ENCODE measurements at places on chromosomes 2 and 18. TPM values are rescaled to one million over a fixed set of nuclear protein-coding genes. Genes with fewer than 3 reads are reported as not detected.

DNA sequence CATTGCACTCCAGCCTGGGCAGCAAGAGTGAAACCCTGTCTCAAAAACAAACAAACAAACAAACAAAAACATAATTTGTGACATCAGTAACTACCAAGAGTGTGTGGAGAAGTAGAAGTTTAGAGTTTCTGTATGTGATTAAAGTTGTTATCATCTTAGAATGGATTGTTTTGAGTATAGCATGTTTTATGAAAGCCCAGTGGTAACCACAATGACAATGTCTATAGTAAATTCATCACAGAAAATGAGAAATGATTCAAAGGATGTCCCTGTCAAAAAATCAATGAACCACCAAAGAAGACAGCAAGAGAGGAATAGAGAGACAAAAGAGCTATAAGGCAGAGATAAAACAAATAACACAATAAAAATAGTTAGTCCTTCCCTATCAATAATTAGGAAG, 1299.2 kb downstream of the CNTNAP5 start:
- DNase-seq: no peak

- peak; percentile 72 for DNase-seq
Measured at GRCh38 chr2:240983361-240983995, 14.9 kb upstream of the SNED1 start.

Gene NAT8
- total RNA-seq: not detected

Gene XDH
- not detected for total RNA-seq

DNA sequence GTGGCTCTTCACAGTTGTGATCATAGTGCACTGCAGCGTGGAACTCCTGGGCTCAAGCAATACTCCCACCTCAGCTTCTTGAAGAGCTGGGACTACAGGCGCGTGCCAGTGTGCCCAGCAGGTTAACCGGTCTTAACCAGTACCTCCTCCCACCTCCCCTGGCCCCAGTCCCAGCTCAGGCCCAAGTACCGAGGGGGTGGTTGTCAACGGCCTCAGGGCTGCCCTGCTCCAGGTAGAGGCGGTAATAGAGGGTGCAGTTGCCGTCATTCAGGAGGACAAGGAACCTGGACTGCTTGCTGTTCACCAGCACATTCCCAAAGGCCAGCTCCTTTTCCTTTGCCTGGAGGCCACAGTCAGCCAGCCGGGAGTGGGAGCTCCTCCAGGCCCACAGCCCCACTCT, 19.7 kb downstream of the CFAP65 start:
- no peak for DNase-seq

Gene POTEJ
- total RNA-seq: not detected

Gene SMPD4
- total RNA-seq: 67.3 TPM

DNA sequence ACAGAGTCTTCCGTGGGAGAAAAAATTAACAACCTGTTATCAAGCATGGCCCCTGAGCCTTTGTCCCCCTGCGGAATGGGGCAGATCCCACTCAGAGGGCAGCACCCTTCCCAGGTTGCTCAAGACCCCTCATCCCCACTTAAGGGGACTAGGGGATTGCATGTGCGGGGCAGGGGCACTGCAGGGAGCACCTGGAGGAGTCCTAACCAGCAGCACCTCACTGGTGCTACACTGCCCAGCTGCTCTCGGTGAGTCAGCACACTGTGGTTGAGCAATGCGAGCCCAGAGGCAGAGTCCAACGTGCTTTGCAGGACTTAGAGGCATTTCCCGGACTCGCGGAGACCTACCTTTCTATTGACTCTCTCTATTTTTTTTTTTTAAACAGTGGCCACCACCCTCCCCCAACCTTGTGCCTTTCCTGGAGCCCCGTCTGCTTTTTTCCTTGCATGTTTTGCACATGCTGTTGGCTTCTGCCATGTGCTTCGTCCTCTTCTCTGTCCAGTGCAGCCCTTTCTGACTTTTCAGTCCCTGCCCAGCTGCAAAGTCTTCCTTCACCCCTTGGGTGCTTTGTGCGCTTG, 74.0 kb downstream of the IL1R2 start:
- no peak for DNase-seq

GRCh38 chr2:70574618-70575017, 21.0 kb upstream of the TGFA start:
- DNase-seq: no peak

DNA sequence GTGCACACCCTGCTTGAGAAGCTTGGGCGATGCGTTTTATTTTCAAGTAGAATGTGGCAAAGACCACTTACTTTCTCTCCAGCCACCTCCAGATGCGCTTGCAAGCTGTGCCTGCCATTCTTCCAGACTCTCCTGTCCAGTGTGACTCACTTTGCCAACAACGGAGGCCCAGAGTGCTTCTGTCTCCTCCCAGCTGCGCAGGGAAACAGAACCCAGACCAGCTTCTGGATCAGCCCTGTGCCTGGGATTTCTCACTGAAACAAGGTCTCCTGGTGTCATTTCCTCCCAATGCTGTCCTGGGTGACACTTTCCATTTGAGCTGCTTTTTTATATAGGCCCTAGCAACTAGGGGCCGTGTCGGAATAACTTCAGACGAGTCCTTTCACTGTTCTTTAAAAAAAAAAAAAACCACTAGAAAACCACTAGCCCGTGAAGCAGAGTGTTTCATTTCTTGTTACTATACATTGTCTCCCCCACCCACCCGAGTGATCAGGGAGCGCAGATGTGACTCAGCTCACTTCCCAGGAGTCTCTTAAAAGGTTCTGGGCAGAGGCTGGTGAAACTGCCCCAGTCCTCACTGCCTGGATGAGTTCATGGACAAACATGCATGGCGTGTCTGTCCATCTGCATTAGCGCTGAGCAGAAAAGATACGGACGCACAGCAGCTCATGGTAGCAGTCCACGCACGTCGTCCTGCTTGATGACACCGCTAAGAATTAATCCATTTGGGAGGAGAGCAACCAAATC, 25.3 kb upstream of the RPL31 start:
- DNase-seq: no peak

GRCh38 chr2:1662606-1663180, 81.6 kb downstream of the PXDN start:
- DNase-seq: no peak

DNA sequence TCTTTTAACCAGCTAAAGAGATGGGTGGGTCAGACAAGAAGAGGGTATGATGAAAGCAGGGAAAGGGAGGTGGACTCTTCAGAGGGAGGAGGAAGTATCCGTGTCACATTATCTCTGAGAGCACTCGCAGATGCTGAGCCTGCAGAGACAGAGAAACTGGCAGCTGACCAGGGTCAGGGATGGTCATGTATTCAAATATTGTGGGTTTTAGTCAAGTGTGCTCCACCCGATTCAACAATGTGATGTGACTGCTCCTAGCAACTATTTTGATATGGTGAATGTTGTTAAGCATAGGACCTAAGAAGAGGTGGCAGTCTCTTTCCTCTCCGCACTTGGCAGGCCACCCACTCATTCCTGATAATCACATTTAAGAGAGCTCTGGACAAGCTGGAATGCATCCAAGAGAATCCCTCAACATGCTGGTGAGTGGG, 1.3 kb upstream of the CLIP4 start:
- no peak for DNase-seq

Gene RND3
- not detected for total RNA-seq

Gene ERMN
- 3.6 TPM for total RNA-seq

DNA sequence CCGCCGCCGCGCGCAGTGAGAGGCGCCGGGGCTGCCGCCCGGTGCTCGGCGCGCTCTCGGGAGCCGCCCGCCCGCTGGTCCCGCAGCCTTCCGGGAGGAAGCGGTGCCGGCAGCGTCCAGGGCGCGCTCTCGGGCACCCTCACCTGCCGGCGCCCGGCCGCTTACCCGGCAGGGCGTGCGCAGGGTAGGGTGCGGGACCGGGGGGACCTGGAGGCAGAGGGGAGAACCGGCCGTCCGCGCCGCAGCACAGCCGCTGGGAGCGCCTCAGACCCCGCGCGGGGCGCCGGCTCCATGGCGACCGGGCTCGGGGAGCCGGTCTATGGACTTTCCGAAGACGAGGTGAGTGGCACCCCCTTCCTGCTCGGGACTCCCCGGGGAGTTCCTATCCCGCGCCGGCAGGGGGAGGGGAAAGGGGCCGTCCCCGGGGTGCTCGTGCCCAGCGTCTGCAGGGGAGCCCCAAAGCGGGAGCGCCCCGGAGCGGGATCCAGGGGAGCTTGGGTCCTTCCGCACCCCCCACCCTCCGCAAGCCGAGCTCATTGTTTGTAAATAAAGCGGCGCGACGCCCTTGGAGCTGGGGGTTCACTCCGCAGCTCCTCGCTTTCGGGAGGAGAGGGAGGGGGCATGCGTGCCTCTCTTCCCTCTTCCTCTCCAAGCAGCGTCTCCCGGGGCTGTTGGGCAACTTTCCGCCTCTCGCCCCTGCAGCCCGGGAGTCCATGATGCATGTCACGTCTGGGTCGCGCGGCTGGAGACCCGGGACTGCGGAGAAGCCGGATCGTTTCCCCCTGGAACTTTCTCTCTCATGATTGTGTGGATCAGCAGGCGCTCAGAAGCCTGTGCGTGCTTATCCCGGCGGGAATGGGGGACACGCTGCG, 580 bp downstream of the NEDD4L start:
- DNase-seq: peak; percentile 71

DNA sequence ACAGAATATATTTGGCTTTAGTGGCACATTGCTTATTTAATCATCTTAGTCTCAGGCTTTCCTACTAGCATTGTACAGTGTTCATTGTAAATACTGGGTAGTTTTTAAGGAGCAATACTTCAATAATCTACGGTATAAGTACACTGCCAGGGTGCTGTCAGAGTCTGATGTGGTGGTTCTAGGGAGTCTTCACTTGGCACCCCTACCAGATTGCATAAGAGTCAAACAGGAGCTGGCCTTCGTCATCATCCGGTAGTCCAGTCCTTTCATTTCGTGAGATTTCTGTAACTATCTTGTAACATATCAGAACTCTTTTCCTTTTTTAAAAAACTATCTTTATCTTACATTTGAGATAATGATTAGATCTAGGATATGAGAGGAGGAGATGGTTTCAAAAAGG, 91.1 kb downstream of the ZNF532 start:
- no peak for DNase-seq

DNA sequence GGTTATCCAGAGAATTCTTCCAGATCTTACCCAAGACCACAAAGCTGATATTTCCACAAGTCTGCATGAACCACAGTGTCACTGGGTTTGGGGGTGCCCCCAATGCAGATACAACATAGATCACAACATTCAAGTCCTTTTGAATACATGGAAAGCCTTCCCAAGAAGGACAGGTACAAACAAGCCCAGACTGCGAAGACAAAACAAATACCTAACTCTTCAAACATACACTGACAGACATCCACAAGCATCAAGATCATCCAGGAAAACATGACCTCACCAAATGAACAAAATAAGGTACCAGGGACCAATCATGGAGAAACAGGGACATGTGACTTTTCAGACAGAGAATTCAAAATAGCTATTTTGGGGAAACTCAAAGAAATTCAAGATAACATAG, 93.1 kb downstream of the MDH1 start:
- DNase-seq: no peak

DNA sequence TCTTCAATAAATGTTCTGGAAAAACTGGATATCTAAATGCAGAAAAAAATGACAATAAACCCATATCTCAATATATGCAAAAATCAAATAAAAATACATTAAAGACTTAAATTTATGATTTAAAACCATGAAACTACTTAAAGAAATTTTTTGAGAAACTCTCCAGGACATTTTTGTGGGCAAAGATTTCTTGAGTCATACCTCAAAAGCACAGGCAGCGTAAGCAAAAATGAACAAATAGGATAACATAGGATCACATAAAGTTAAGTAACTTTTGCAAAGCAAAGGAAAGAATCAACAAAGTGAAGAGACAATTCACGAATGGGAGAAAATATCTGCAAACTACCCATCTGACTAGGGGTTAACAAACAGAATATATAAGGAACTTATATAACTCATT, 1545.5 kb downstream of the SUCLG1 start:
- DNase-seq: no peak

DNA sequence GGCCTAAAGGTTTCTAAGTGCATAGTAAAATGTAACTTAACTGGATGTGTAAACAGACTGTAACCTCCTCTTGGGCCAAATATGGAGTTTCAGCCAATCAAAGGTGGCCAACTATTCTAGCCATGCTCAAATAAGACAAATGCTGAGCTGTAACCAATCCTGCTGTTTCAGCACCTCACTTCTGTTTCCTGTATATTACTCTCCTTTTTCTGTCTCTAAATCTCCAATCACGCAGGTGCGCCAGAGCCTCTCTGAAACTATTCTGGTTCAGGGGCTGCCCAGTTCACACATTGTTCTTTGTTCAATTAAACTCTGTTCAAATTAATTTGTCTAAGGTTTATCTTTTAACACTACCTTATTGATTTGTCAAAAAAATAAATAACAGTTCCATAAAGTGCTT, 532.7 kb upstream of the DCC start:
- DNase-seq: no peak

Gene ALPP
- total RNA-seq: not detected

All from activated naive CD8-positive, alpha-beta T cell treated with anti-CD3 and anti-CD28 coated beads, Interleukin-2, amount 10 ng/mL, durations not matched to agents 7 days and 5 days (primary cell).